ENCODE measurements at places on chromosomes 5 and 9.

GRCh38 chr9:92968081-92968480 lies 20.8 kb downstream of the FGD3 start:
- no peak for DNase-seq

- DNase-seq, result no peak
Measured at GRCh38 chr5:150329881-150330876, 27.3 kb upstream of the TCOF1 start.

- DNase-seq, result peak; percentile 13
Measured at GRCh38 chr5:96885518-96886338, 9.4 kb downstream of the ERAP2 start.

DNA sequence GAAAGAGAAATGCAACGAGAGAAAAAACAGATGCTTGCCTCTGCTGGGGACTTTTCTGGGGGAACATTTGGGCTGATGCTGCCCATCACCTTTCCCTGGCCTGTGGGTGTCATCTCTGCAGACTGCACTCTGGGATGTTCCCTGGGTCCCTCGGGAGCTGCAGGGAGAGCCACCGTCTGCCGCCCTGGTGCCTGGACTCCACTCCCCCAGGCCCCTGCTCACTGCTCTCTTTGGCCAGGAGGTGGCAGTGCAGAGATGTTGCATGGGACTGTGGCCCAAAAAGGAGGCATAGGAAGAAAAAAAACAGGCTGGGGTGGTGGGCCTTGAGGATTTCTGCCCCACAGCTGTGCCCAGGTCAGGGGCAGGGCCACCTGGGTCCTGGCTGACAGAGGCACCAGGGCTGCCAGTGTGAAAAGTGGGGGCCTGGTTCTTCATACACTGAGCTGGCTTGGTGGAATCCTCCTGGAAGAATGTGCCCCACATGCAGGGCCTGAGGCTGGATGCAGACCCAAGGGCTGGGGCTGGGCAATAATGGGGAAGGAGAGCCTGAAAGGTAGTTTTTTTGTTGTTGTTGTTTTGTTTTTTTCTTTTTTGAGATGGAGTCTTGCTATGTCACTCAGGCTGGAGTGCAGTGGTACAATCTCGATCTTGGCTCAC lies 353.6 kb downstream of the SLIT3 start:
- DNase-seq, result peak; percentile 65

GRCh38 chr5:108167174-108167573 lies 214.7 kb downstream of the FBXL17 start:
- no peak for DNase-seq

GRCh38 chr9:114735704-114736103 lies 53.7 kb upstream of the TEX48 start:
- peak; percentile 22 for DNase-seq

GRCh38 chr5:158822099-158822498 lies 277.6 kb downstream of the EBF1 start:
- no peak for DNase-seq

DNA sequence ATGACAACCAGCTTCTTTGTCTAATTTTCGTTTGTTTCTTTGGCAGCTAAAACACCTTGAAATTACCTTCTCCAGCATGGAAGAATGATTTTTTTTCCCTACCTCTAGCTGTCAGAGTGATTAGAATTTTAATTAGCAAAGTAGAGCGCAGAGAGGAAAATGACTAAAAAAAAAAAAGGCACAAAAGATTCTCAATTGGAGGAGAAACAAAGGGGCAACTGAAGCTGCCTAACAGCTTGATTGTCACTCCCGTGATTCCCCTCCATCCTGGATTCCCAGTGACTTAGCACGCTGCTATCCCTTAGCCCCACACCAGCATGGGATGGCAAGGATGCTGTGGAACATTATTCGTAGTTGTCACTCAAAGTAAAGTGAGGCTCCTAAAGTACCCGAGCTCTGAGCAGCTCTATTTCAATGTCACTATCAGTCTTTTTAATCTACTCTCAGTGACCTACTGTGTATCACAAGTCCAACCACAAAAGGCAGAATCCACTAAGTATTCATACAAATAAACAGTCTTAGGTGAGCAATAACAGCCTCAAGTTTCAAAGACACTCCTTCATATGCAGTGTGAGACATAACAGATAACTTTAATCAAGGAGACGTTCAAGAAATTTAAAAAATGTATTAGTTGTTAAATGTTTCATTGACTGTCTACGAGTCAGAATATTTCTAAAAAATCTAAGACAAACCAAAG lies 710.0 kb upstream of the GRAMD2B start:
- DNase-seq, result no peak

DNA sequence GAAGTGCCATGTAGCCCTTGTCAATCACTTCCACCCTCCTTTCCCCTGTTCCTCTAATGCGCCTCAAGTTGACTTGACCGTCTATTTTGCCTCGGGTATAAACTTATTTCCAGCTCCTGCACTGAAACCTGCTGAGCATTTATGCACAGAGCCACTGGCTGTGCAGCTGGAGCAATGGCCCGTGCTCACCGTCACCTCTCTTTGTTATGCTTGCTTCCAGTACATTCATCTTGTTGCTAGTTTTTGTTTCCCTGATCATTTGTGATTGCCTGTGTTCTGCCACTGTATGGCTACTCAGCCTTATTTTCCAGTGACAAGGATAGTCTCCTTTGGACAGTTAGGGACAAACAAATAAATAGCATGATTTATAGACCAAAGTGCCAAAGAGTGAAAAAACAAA lies 183.1 kb upstream of the C9orf72 start:
- no peak for DNase-seq

DNA sequence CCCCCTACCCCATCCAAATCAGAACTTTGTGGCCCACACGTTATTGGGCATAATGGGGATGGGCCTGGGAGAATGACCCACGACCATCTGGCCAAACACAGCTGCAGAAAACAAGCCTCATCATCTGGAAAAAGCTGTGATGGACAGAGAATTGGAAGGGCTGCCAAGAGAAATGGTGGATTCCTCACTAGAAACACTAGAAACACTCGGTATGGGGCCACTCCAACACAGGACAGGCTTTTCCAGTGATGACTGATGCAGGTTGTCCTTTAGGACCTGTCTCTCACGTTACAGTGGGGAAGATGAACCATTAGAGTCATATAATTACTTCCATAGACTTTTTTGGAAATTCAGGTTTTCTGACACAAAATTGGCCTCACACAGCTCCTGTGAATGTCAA lies 172.4 kb upstream of the TARS1 start:
- DNase-seq, result no peak

DNA sequence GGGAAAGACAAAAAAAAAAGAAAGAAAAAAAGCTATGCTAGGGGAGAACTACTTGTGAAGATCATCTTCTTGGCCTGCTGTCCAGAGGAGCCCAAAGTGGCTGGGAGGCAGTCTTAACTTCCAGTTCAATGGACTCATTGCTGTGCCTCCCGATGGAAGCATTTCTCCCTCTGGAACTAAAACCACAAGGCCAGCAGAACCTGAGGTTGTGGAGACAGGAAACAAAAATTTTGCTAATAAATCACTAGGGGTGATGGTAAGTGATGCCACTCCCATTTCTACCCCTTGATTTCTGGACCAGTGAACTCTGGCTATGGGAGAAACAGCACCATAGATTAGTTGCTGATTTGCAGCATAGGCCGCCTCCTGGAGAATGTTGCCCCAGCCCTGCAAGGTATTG lies 123.4 kb upstream of the NFIL3 start:
- DNase-seq, result no peak

- DNase-seq, result no peak
Measured at GRCh38 chr5:178793151-178793550, 62.7 kb upstream of the ZNF354A start.

- DNase-seq, result no peak
Measured at GRCh38 chr5:18977880-18978279, 1010.1 kb downstream of the CDH18 start.

- no peak for DNase-seq
Measured at GRCh38 chr9:137318602-137319001, 16.5 kb upstream of the NRARP start.

DNA sequence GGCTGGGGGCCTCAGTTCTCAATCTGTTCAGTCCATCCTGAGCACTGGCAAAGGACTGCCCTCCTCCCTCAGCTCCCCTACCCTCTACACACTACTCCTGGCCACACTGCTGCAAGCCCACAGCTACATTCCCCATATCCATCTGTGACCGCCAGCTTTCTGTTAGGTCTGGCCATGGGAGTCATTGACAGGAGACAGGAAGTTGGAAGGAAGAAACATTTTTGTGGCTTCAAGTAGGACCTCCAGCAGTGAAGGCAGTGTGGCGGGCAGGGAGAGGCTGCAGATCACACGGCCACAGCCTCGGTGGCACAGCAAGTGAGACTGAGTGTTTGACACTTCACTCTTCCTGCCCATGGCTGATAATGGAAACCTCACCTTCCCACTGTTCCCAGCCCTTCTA lies 55.9 kb downstream of the SECISBP2 start:
- peak; percentile 9 for DNase-seq

- no peak for DNase-seq
Measured at GRCh38 chr5:34695275-34696027, 39.3 kb downstream of the RAI14 start.

- DNase-seq, result no peak
Measured at GRCh38 chr9:16158093-16158492, 605.2 kb downstream of the CCDC171 start.

DNA sequence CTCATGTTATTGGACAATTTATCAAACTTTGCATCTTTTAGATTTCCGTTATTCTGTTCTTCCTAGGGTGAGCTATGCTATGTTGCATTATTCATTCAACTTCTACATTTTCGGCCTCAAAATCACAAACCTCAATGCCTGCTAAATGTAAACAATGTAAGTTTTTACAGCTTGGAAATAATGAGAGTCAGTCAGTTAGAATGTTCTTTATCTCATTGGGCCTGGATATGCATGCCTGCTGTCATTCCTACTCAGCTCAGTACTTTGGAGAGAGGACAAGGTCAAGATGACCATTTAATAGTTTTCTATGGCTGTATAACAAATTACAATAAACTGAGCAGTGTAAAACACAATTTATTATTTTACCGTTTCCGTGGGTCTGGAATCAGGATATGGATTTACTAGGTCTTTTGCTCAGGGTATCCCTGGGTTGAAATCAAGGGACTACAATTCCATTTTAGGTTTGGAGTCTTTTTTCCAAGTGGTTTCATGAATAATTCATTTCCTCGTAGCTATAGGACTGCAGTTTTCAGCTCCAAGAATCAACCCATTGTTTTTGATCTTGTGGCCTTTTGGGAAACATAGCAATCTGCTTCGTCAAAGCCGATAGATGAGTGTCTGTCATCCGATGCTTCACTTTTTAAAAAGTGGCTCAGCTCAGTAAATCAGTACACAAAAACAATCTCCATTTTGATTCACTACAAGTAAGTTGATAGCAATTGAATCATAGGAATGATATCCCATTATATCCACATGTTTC lies 1143.2 kb upstream of the CDH6 start:
- no peak for DNase-seq

DNA sequence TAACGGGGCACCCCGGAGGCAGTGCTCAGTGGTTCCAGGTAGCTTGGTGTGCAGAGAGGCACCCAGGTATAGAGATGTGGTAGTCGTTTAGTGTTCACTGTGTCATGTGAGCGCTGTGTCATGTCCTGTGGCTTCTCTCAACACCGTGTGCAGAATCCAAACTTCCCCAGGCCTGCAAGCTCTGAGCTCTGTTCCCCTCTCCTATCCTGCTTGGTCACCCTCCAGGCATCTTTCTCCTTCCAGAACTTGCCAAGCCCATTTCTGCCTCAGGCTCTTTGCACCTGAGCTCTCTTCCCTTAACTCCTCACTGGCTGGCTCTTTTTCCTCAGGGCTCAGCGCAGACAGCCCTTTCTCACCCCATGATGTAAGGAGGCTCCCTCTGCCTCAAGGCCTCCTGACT lies 64.8 kb downstream of the CARTPT start:
- DNase-seq, result no peak

DNA sequence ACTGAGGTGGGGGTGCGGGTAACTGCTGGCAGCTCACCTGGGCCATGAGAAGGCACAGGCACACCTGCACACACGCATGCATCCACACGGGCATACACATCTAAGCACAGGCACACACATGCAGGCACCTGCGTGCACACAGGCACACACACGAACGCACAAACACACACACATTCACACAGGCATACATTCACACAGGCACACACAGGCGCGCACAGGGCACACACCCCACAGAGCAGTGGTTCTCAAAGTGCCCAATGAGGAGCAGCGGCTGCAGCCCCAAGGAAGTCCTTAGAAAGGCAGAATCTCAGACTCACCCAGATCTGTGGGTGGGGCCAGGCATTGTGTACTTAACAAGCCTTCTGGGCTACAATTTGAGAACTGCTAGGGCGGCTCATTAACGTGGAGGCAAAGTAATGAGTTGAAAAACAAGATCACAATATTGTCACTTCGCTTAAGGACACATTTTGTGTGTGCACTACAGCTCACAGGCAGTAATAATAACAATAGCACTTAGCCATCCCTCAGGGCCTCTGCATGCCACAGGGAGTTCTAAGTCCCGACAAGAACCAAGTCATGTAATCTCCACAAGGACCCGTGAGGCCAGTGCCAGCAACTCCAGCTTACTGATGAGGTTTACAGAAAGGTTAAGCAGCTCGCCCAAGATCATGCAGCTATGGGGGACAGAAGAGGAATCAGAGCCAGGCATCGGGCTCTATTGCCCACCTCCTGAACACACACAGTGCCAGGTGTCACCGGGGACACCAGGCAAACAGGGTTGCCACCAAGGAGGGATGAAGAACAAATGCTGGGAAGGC lies 91.6 kb downstream of the ROR2 start:
- no peak for DNase-seq

- no peak for DNase-seq
Measured at GRCh38 chr9:137396634-137397367, 26.2 kb downstream of the EXD3 start.

- DNase-seq, result no peak
Measured at GRCh38 chr5:21806271-21806670, 1046.9 kb downstream of the CDH12 start.

DNA sequence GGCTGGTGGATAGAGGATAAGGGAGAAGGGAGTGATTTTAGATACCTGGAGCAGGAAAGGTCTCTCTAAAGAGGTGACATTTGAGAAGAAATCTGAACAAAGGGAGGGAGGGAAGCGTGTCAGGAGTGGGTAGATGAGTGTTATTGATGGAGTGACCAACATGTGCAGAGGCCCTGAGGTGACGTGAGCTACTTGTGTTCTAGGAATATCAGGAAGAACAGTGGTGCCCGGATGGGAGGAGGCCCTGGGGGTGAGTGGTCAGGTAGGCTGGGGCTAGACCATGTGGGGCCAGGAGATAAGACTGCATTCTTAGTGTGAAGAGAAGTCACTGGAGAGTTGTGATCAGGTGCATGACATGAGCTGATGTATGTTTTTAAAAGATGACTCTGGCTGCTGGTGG lies 256.2 kb downstream of the ARHGAP26 start:
- no peak for DNase-seq

- peak; percentile 35 for DNase-seq
Measured at GRCh38 chr9:120713257-120714087, 798 bp downstream of the MEGF9 start.

DNA sequence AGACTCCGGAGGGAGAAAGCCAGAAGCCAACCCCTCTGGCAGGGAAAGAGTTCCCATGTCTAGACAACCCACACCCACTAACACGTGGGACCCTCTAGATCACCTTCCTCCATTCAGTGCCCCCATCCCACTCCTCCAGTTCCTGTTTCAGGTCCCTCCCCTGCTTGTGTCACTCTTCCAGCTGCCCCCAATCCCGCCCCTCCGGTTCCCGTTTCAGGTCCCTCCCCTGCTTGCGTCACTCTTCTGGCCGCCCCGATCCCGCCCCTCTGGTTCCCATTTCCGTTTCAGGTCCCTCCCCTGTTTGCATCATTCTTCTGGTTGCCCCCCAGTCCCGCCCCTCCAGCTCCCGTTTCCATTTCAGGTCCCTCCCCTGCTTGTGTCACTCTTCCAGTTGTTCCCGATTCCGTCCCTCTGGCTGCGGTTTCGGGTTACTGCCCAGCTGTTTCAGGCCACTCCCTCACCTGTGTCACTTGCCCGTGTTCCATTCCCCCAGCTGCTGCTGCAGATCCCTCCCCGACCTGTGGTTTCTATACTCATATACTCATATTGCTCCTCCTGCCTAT lies 64.8 kb upstream of the RANBP6 start:
- no peak for DNase-seq
